ENCODE measurements at places on chromosomes 16 and 17.

GRCh38 chr17:77385750-77386501 lies 245.2 kb downstream of the SEC14L1 start:
- DNase-seq: no peak

DNA sequence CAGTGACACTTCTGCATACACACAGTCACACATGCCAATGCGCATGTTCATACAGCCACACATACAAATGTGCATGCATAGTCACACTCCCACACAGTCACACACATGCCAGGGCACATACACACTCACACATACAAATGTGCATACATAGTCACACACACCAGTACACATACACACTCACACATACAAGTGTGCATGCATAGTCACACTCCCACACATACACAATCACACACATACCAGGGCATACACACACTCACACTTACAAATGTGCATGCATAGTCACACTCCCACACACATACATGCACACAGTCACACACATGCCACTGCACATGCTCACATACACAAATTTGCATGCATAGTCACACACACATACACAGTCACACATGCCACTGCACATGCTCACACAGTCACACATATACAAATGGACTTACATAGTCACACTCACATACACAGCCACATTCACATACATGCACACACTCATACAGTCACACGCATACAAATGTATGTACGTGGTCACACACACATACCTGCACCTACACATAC lies 84.2 kb downstream of the SOCS1 start:
- DNase-seq: no peak

DNA sequence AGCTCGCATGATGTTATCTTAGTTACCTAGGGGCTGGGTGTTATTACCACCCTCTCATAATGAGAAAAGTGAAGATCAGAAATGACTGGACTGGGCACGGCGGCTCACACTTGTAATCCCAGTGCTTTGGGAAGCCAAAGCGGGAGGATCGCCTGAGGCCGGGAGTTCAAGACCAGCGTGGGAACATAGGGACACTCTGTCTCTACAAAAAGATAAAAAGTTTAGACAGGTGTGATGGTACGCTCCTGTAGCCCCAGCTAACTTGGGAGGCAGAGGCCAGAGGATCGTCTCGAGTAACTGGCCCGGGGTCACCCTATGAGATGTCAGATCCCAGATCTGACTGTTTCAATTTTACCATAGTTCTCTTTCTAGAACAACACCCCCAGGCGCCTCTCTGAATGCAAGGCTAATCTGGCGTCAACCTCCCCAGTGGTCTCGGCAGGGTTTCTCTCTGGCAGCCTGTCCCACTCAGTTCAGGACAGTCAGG lies 1.9 kb upstream of the CCDC102A start:
- no peak for DNase-seq

DNA sequence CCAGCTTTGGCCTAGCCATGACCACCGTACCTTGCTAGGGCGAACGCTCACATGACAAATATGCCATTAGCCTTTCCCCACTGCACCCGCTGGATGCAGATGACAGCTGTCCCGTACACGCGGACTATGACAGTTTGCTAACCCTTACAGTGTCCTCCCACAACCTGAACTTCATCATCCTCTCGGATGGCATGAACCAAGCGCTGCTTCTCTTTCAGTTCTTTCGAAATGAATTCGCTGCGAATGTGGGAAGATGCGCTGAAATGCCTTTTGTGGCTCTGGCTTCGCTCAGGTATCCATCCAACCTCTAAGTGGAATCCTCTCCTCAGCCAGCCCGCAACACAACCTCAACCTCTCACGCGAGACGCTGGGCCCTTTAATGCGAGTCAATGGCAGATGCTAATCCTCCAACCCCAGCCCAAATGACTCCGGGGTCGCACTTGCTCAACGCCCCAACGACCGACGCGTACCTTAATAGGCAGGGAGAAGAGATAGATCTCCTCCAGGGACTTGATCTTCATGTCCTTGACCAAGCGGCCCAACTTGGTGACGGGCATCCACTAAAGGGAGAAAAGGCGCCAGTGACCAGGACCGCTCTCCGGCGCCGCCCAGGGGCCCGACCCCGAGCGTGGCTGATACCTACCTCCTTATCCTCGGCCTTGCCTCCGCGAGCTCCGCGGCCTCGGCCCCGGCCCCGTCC lies 670 bp downstream of the RPS2 start:
- no peak for DNase-seq

- no peak for DNase-seq
These were observed 32.7 kb downstream of the AIPL1 start for GRCh38 chr17:6402258-6402657.

- no peak for DNase-seq
These were observed 88.9 kb downstream of the SDK2 start for GRCh38 chr17:73555199-73555960.

- DNase-seq: no peak
These were observed 49.2 kb downstream of the ZNRF1 start for GRCh38 chr16:75048054-75048453.

DNA sequence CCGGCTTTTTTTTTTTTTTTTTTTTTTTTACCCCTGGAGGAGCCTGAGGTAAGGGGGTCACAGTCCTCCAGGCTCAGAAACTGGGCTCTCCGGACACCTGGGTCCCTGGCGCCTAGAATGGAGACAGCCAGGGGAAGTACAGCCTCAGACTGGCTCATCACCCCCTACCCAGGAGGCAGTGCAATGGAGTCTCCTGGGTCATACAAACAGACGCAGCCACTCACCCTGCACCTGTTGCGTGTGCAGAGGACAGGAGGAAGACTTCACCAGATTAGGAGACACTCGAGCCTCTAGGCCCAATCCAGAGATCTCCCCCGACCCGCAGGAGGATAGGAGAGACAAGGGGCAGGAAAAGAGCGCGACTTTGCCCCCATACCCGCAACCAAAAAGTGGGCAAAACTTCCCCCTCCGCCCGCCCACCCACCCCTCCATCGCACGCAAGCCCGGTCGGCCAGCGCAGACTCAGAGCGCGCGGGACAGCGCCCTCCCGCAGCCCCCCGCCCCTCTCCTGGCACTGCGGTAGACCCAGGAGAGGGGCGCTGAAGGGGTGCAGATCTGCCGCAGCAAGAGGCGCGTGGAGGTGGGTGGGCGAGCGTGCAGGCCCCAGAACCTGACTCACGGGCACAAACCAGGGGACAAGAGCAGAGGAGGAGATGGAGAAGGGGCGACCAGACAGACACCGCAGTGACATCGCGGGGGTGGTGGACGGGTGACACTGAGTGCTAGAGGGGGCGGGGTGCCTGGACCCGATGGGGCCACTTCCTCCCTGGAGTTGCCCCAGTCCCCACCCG lies 900 bp downstream of the HAP1 start:
- DNase-seq: no peak

GRCh38 chr16:72092832-72093447 lies 480 bp downstream of the TXNL4B start:
- DNase-seq: peak; percentile 20

DNA sequence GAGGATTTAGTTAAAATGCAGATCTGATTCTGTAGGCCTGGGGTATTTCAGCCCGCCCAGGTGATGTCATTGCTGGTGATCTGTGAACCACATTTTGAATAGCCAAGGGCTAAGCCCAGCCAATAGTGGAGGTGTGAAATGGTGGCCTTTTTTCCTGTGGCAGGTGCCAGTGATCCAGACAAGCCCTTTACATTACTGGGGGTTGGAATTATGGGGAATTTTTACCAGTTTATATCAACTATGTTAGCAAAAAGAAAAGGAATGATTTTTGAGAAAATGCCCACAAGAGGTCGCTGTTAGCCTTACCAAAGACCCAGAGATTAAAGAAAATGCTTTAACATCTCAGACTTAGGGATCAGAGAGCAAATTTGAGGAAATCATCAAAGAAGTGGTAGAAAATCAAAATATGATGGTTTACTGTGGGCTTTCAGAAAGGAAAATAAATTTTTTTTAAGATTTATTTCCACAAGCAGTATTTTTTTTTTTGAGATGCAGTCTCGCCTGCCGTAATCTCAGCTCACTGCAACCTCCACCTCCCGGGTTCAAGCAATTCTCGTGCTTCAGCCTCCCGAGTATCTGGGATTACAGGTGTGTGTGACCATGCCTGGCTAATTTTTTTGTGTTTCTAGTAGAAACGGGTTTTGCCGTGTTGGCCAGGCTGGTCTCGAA lies 3.9 kb downstream of the VPS35L start:
- peak; percentile 34 for DNase-seq

GRCh38 chr16:87993901-87994300 lies 42.7 kb downstream of the BANP start:
- DNase-seq: no peak

- peak; percentile 88 for DNase-seq
These were observed 54.2 kb downstream of the PLD6 start for GRCh38 chr17:17151962-17152361.

DNA sequence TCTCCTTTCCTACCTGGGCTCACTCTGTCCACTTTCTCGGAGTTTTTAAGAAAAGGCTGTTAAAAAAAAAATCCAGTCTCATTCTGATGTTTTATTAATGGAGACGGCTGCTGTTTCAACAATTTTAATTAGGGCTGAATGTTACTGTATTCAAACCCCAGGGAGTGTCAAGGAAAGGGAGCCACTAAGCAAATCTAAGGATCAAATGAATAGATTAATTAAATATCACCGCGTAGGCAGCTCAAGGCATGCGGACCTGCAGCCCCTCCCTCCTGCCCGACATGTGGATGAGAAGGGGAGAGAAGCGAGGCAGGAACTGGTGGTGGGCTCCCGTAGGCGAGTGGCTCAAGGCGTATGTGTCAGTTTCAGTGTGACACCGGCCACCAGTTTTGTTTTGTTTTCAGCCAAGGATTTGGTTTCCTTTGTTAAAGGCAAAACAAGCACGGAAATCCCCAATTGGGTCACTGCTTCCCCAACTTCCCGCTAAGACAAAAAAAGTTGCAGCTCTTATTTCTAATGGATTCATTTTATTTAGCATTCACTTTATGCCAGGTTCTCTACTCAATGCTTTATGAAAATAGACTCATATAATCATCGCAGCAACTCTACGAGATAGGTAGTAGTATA lies 110.6 kb downstream of the GP2 start:
- DNase-seq: no peak

DNA sequence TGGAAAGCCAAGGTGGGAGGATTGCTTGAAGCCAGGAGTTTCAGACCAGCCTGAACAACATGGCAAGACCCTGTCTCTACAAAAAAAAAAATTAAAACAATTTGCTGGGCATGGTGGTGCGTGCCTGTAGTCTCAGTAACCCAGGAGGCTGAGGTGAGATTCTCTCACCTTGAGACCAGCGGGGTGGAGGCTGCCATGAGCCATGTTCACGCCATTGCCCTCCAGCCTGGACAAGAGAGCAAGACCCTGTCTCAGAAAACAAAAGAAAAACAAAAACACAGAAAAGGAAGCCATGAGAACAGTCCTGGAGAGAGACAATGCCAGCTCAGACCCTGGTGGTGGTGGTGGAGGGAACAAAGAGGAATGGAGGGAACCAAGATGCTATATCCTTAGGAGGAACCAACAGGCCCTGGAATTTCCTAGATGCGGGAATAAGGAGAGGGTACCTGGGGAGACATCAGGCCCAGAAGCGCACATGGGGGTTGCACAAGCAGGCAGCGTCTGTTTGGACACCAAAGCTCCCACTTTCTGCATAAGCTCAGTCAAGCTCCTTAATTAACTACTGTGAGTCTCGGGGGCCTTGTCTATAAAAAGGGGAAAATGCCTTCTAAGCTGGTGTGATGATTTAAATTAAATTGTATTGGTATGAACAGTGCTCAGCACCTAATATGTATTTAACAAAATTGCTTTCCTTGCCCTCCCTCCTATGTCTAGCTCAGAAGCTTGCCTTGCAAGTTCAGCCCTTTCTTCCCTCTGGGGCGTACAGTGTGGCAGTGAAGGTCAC lies 143.8 kb downstream of the CCT6B start:
- DNase-seq: no peak

DNA sequence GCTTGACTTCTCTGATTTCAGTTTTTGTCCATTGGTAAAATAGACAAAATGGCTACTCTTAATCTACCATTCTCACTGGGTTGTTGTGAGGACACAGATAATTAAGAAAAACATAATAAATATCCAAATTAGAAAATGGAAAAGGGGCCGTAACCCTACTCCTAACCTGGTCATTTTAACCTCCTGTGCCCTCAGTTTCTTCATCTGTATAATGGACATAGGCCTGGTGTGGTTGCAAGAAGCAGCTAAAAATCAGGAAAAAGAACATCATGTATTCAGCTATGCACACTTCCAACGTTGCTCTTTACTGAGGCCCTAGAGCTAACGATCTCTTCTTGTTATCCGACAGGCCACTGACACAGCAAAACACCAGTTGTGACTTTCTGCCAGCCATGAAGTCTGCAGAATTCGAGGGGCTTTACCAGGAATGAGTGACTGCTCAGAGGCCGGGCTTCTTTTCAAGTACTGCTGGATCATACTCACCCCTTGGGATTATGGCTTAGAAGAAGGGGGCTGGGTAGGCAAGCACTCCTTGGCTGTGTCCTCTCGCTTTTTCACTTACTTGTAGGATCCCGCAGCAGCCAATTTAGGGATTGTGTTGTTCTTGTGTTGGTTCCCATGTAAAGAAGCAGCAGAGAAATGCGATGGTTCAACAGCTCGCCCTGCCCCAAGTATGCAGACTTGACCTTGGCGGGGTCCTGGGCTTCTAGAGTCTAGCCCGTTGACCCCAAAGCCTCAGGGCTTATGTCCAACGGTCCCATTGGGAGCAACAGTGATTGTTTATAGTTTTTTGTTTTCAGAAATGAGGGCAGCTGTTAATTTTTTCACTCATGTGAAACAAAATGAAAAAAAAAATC lies 20.9 kb downstream of the LDAF1 start:
- no peak for DNase-seq
